ENCODE measurements at places on chromosomes 11 and 22. TPM values are rescaled to one million over a fixed set of nuclear protein-coding genes. Genes with fewer than 3 reads are reported as not detected.
A peak's percentile ranks its signal among the peaks of the same experiment; 100 is the strongest.

GRCh38 chr22:29741926-29742325, 22.1 kb downstream of the CABP7 start:
- no peak for DNase-seq

- no peak for DNase-seq
These were observed 150.6 kb downstream of the CEP164 start for GRCh38 chr11:117478126-117478860.

GRCh38 chr11:60485987-60486386, 6.6 kb upstream of the MS4A12 start:
- DNase-seq: no peak

DNA sequence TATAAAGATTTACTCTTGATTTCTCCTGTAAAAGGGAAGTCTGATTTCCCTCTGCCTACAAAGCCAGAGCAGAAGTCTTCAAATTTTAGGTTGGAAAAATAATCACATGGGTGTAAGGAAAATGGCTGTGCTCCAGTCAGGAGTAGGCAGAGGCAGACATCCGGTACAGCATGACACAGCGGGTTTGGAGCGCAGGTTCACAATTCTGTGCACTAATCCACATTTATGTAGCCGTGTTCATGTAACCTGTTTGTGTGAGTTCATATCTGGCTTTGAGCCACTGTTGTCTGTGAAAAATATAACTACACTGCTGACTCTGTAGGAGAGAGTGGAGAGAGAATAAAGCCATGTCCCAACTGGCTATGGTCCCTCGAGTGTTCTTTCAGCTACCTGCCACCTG, 248.0 kb downstream of the CASP12 start:
- DNase-seq: no peak

DNA sequence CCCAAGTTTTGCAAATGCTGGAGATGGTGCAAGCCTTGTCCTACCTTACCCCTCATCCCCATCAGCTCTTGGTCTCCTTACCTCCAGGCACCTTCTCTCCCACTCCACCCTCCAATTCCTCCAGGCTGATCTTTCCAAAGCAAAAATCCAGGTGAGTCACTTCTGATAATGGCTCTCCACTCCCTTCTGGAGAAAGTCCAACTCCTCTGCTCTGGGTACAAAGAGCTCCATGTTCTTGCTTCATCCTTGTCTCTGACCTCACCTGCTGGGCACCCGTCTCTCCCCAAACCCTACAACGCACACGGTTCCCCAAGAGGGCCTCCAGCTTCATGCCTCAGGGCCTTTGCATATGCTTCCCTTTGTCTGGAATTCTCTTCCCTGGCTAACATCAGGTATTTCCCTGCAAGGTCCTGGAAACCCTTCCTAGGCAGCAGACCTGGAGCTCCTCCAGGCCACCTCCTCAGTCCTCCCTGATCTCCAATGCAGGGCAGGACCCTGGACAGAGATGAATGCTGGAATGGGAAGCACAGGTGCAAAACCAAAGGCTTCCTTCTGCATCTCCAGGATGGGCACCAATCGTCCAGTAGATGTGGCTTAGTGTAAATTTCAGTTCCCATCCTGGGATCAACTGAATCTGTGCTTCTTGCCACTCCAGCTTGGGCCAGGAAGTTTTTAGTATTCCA, 22.7 kb downstream of the IFT27 start:
- no peak for DNase-seq

- no peak for DNase-seq
These were observed 184.0 kb downstream of the TBC1D22A start for GRCh38 chr22:46946383-46946962.

DNA sequence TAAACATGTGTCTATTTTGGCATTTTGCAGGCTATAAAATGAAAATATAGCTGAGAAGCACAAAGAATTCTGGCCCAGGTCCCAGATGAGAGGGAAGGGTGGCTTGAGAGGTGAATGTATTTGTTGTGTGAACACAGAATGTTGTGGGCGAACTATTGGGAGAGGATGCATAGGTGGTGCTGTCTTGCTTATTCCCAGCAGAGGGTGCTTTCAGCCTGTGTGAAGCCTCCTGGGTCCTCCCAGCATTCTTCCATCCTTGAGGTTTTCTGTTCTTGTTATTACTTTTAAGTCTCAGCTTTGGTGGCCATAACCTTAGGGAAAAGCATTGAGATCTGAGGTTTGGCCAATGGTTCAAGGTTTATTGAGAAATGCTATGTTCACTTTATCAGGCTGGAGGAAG, 108.7 kb upstream of the SNX19 start:
- DNase-seq: no peak

GRCh38 chr11:32168924-32169323, 78.0 kb downstream of the RCN1 start:
- DNase-seq: no peak

DNA sequence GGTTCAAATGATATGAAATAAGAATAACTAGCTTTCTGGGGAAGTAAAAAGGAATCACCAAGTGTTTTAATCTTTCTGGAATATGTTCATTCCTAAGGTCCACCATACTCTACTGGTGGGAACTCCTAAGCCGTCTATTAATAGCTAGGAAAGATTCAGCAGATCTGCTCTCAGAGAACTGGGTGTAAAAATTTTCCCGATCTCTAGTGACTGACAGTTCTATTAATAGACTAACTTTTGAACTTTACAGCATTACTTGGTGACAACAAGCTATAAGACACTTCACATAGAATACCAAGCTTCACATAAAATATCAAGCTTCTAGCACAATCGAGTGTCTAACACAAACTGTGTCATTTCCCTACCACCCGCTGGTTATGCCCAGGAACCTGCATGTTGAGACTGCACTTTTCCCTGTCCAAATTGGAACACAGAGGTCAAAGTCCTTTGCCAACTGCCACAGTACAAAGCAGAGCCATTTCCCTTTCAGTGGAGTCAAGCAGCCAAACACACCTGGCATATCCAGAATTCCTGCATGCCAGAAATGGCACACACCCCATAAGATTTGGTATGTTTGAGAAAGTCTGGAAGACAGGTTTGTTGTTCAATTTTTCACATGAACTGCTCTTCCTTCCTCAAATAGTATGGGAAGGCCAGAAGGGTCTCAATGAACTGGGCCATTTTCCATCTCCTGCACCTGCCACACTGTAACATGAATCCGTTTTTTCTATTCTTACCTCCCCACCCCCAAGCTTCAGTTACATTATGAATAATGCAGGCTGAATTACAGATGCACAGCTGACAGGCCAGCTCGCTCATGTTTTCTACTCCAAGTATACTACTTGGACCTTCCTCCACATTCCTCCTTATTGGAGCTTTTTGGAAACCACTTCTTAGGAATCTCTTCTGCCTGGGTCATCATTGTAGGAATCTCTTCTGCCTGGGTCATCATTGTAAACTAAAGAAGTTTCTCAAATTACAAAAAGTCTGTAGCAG, 3.7 kb downstream of the OSBP start:
- DNase-seq: no peak

- DNase-seq: peak; percentile 74
These were observed at the start of gene LRRC56 for GRCh38 chr11:536841-537621. Gene LRRC56, plus strand, starts transcription at chr11:537527. Its CDS starts 3,158 bp downstream, at chr11:540685.

CFAP68 gene
- 26.0 TPM for total RNA-seq

PHLDB1 gene
- total RNA-seq: 102 TPM

KRTAP5-8 gene
- total RNA-seq: not detected

VPREB3 gene
- total RNA-seq: 0.69 TPM

UCP3 gene
- total RNA-seq: 2.7 TPM

KCNJ1 gene
- not detected for total RNA-seq

VSTM5 gene
- total RNA-seq: not detected

MS4A2 gene
- 0.41 TPM for total RNA-seq

HBD gene
- not detected for total RNA-seq
